ENCODE measurements at places on chromosomes 12 and 14. TPM values are rescaled to one million over a fixed set of nuclear protein-coding genes. Genes with fewer than 3 reads are reported as not detected.

DNA sequence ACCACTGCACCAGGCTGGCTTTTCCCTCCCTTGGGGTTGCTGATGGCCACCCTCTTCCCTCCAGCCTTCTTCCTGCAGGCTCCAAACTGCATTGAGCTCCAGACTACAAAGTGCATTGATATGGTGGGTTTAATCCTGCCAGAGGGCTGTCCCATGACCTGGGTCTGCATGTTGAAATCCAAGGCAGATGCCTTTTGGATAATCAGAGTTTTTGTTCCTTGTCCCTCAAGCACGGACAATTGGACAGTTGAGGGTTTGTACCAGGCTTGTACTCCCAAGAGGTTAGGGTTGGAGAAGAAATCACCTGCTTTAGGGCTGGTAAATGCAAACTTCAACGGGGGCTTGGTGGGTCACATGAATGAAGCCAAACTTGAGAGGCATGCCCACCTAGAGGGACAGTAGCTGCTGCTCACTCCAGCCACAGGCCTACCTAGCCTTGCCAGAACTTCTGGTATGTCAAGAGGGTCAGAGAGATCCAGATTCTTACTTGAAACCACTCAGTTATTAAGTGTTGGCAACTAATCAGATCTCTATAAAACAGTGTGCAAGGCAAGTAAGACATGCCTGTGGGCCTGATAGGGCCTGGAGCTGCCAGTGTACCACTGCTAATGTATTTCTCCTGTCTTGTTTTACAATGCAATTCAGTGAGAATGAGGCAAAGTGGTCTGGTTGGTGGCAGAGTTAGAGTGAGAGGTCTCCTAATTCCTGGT is 21.7 kb upstream of the KRT83 start:
- DNase-seq = no peak

DNA sequence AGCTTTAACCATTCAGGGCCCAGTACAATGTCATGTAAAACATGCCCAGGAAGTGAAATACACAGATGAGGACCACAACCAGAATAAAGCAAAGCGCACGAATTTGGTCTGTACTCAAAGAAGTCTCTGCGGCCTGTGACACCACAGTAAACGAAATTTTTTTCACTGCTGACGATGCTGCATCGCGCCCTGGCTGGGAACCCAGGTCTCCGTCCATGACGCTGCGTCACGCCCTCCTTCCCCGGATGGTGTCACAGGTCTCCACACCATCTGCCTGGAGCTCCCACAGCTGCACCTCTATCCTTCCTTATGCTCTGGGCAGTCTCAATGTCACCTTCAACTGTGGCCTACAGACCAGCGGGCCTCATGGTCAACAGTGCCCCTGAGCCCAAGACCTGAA is 17.8 kb downstream of the ANKLE2 start:
- DNase-seq = no peak

The PPP4R4 gene
- total RNA-seq = 2.0 TPM

The SRRM4 gene
- not detected for total RNA-seq

- DNase-seq = no peak
Measured at GRCh38 chr14:51681411-51681810, 29.7 kb downstream of the FRMD6 start.

DNA sequence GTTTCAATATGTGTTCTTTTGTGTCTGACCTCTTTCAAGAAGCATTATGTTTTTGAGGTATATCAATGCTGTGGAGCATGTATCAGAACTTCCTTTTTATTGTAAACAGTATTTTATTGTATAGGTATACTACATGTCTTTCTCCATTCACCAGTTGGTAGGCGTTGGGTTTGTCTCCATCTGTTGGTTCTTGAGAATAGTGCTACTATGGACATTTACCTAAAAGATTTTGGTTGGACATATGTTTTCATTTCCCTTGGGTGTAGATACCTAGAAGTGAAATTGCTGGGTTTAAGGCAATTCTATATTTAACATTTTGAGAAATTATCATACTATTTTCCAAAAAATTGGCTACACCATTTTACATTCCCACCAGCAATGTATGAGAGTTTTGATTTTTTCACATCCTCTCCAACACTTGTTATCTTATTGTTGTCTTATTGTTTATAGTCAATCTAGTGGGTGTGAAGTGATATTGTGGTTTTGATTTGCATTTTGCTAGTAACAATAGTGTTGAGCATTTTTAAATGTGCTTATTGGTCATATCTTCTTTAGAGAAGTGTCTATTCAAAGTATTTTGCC is 409.2 kb downstream of the IPO8 start:
- peak; percentile 5 for DNase-seq

GRCh38 chr12:125853670-125854069 is 788.4 kb downstream of the AACS start:
- DNase-seq = no peak

The RARG gene
- 17.4 TPM for total RNA-seq

The CD69 gene
- total RNA-seq = 0.16 TPM

DNA sequence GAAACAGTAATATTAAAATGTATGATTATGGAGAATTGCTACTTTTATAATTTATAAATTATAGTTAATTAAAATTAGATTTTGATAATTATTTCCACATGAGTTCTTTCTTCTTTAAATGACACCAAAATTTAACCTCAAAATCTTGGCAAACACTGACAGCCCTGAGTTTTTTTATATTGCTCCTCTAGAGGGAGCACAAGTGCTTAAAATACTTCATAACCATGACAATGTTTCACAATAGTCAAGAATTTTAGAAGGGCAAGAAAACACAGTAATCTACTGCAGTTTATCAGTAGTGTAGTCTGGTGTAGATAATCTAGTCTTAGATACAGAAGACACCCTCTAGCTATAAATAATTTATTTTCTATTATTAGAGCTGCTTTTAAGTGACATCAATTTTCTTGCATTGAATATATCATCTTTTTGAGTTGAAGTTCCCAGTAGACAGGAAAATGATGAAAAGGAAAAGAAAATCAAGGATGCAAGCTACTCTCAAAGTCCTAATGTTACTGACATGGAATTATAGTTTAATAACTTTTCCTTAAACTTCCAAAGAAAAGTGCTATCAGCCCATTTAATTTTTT is 14.3 kb upstream of the PTGER2 start:
- peak; percentile 44 for DNase-seq

- no peak for DNase-seq
Measured at GRCh38 chr14:102883089-102883541, 39.3 kb upstream of the AMN start.

GRCh38 chr12:18496156-18496555 is 234.8 kb downstream of the PIK3C2G start:
- DNase-seq = no peak

GRCh38 chr14:64235652-64236640 is 58.2 kb downstream of the ESR2 start:
- no peak for DNase-seq

- no peak for DNase-seq
Measured at GRCh38 chr14:75147423-75148071, 20.7 kb upstream of the NEK9 start.

The ADAM20 gene
- total RNA-seq = 0.03 TPM

The GPHN gene
- 11.6 TPM for total RNA-seq

DNA sequence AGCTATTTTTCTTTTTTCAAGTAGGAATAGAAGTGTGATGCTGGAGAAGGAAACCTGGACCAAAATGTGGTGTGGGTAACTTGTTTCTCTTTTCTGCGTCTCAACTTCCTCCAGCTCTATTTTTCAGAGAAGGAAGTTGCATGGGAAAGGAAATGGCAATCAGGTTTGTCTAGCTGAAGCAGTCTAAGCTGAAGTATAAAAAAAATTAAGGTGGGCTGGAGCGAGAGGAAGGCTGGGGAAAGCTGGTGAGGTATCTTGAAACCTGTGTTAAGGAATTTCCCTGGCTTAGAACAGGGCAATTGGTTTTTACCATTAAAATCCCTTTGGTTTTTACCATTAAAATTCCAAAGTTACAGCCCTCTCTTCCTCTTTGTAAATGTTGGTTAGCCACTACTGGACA is 34.2 kb upstream of the NINJ2 start:
- no peak for DNase-seq

- DNase-seq = no peak
Measured at GRCh38 chr12:52027085-52027843, 20.5 kb downstream of the TAMALIN start.

GRCh38 chr12:52149651-52150241 is 42.1 kb downstream of the KRT80 start:
- no peak for DNase-seq

DNA sequence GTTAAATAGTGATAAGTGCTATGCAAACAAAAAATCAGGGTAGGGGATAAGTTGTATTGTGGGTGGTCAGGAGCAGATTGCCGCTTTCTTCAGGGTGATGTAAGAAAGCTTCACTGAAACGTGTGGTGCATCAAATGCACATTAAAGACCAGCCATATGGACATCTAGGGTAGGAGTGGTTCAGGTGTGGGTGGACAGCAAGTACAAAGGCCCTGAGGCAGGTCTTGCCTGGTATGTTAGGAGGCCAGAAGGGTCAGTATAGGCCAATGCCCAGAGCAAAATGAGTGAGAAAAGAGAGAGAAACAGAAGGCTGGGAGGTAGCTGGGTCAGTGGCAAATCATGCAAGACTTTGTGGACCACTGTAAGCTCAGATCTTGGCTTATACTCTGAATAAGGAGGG is 25.6 kb upstream of the CISTR start:
- DNase-seq = no peak

The KRT74 gene
- total RNA-seq = not detected

The PPP1R36 gene
- total RNA-seq = not detected

Measured in HT1080 (cell line).